Activated T-helper 1 cell treated with Interleukin-2 at 50 U/mL for 16 hours (primary cell): ENCODE measurements at places on chromosomes 11 and 22.

DNA sequence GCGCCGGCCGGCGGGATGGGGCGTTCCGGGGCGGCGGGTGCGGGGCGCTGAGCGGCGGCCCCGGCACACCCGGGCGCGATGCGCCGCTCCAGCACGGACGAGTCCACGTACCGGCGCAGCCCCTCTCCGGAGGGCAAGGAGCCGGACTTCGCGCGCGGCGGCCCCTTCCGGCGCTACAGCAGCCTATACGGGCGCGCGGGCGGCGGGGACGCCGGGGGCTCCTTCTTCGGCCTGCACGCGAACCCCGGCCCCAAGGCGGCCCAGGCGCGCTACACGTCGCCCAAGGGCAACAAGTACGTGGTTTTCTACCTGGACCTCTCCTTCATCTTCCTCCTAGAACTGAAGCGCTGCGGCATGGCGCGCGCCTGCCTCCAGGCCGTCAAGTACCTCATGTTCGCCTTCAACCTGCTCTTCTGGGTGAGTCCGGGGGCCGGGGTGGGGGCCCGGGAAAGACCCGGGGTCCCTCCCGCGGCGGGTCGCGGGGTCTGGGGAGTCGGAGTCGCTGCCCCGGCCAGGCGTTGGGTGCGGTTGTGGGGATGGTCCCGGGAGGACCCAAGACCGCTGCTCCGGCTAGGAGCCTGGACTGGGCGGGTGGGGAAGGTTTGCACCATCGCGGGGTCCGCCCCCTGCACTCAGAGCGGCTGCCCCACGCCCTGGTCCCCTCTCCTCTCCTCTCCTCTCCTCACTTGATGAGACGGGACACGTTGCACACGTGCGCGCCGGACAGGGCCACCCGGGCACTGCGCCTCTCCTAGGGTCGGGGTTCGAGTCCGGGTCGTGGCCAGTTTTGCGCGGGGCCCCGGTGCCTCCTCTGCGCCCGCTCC lies 7.5 kb downstream of the TSPAN4 start:
- DNase-seq, result no peak

DNA sequence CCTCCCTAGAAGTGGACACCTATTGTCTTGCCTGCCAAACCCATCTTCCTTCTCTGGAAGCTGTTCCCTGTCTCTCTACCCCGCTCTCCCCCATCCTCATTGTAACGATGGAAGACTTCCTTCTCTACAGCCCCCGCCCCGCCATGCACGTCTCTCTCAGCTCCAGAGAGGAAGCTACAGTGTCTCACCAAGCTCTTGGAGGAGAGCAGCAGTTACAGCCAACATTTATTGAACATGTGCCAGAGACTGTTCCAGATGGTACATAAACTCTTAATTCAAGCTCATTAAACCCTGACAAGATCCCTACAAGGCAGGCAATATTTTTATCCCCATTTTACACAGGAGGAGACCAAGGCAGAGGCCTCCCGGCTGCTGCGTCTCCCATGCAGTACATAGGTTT lies 15.1 kb downstream of the MCHR1 start:
- no peak for DNase-seq

- DNase-seq, result no peak
Observed at GRCh38 chr11:57426439-57426928, 437 bp downstream of the SLC43A3 start.

- DNase-seq, result no peak
Observed at GRCh38 chr11:104024572-104024971, 11.9 kb upstream of the DDI1 start.

DNA sequence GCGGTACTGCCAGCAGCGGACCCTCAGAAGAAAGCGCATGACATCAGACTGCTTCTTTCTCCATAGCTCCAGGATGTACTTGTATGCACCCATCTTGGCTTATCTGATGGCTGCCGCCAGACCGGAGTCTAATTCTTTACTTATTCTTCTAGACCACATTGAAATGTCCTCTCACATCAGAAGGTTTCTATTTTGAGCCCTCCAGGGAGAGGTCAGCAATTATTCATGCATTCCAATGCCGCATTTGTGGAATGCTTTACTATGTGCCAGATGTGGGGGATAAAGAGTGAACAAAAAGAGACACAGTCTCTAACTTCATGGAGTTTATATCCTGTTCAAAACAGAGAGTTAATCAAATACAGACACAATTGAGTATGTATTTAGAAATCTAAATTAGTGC lies 230.1 kb downstream of the MIAT start:
- DNase-seq, result no peak

GRCh38 chr11:17563961-17564686 lies 17.1 kb downstream of the OTOG start:
- DNase-seq, result no peak

DNA sequence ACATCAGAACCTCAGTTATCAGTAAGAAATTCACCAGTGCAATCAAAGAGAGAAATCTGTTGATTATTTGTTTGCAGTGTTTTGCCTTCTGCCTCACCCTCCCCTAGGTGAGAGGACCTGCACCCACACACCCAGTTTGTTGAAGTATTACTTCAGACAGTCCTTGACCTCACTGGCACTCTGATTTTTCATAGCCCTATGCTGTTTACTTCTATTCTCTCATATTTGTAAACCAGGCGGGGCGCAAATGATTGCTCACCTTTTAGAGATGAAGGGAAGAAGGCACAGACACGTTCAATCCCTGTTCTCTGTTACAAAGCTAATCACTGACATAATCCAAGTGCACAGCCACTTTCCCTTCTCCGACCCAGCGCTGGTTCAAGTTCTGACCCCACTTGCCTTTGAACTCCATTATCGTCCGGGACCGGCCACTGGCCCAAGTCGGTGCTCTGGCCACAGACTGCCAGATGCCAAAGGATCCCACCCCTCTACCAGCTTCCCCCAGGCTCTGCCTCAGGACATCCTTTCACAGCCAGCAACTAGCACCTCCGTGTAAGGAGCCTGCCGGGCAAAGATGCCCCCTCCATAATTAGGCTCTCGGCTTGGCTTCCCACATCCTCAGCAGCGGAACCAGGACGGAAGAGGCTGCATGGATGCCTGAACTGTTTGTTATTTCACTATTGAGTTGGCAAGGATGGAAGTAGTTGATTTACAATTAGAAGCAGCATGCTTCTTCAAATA lies 1.7 kb downstream of the ETS1 start:
- no peak for DNase-seq

DNA sequence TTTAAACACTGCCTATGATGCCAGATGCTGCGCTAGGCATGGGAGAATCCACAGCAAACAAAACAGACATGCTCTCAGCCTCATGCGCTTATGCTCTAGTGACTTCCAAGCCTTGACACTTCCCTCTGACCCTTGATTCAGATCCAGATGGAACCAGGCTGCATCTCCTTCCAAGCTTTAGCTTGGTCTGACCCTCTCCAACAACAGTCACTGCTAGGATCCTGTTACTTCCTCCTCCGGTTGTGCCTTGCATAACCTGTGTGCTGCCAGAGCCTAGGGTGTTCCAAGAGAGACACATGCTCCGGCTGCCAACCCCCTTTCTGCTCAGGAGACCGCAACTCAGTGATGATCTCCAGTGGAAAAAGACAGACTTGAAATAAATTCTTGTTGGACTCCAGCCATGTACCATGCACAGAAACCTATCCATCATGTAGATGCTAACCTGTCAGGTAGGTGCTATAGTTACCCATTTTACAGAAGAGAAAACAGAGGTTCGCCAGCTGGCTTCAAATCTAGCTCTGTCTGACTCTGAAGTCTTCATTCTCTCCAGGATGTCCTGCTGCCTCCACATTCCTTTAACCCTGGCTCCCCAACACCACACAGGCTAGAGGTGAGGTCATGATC lies 136.3 kb upstream of the TEAD1 start:
- no peak for DNase-seq

DNA sequence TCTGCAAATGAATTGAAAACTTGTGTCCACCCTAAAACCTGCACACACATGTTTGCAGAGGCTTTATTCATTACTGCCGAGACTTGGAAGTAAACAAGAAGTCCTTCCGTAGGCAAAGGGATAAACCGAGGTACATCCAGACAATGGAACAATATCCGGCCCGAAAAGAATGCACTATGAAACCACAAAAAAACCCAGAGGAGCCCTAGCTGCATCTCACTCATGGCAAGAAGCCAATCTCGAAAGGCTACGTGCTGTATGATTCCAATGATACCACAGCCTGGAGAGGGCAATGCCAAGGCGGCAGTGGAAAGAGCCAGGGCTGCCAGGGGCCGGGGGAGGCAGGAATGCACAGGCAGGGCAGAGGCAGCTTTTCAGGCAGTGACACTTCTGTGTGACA lies 3.2 kb upstream of the MRPL23 start:
- DNase-seq, result no peak

DNA sequence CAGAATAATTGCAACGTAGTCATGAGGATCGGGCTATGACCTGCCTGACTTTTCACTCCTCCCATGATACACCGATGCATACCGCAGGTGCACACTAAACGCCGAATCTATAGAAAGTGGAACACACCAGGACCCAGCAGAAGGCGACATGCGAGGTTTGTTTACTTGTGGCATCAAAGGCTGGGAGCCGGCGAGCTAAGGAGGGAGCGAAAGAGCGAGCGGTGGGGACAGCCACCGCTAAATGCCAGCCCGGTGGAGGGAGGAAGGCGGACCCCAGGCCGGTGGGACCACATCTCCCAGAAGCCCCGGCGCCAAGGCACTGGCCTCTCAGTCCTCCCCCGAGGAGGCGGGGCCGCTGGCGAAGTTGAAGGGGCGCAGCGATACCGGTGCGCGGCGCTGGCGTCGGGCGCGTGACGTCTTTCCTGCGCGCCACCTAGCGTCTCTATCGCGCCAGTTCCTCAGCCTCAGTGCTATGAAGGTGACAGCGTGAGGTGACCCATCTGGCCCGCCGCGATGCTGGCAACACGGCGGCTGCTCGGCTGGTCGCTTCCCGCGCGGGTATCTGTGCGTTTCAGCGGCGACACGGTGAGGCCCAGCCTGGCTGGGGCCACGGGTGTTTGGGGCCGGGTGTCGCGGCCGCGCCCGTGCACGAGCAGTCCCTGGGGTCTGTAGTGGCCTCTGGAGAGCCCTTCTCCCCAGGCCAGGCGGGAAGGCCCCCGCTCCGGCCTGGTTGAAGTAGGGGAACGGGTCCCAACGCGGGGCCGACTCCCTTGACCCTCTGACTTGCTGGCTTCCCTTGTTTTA lies at the start of gene NDUFV1:
TSS of gene NDUFV1 (plus strand) at position 445 of the 804 bp plus-strand sequence. CDS start at position 514, 69 bp downstream.
- DNase-seq, result peak; percentile 92

DNA sequence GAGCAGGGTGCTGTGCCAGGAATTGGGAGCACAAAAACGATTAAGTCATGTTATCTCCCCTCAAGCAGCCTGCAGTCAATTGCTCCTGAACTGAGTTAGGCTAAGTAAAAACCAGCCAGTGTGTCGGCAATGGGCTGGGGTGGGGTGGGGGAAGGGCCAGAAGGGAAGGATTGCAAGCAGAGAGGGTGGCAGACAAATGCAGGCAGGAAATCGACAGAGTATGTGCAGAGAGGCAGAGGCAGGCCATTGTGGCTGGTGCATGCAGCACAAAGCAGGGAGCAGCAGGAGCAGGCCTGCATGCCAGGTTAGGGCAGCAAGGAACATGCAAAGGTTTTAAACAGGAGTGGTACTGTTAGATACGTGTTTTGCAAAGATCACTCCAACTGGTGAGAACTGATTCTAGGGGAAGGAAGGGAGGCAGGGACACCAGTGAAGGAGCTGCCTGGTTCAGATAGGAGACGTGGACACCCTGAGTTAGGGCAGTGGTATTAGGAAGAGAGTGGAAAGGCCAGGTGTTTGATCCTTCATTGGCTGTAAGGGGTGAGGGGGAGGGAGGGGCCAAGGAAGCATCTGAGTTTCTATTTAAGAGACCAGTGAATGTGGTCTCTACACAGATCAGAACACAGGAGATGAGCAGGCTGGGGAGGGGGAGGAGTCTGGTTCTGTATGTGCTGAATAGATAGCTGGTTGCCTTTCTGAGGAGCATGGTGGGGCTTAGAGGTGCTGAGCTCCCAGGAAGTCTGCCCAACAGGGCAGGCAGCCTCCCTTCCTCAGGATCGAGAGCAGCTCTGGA lies 70.8 kb upstream of the PHOX2A start:
- DNase-seq, result no peak

GRCh38 chr11:60371386-60371785 lies 6.9 kb upstream of the MS4A7 start:
- DNase-seq, result no peak

GRCh38 chr11:106457727-106458126 lies 380.3 kb downstream of the AASDHPPT start:
- DNase-seq, result no peak

GRCh38 chr11:121933694-121934093 lies 182.3 kb downstream of the BLID start:
- no peak for DNase-seq

DNA sequence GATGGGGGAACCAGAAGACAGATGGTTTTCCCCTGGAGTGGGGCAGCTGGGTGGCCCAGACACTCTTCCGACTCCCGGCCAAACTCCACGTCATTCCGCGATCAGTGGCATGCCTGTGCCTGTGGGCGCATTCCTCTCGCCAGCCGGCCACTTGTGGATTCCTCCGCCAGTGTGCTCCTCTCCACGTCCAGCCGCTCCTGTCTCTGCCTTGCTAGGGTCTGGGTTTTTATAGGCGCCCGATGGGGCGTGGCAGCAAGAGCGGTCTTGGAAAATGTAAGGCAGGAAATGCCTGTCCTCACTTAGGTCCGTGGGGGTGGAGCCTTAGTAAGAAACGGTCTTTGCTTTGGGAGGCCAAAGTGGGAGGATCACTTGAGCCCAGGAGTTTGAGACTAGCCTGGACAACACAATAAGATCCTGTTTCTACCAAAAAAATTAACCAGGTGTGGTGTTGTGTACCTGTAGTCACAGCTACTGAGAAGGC lies 81.6 kb upstream of the SEPTIN5 start:
- DNase-seq, result no peak

DNA sequence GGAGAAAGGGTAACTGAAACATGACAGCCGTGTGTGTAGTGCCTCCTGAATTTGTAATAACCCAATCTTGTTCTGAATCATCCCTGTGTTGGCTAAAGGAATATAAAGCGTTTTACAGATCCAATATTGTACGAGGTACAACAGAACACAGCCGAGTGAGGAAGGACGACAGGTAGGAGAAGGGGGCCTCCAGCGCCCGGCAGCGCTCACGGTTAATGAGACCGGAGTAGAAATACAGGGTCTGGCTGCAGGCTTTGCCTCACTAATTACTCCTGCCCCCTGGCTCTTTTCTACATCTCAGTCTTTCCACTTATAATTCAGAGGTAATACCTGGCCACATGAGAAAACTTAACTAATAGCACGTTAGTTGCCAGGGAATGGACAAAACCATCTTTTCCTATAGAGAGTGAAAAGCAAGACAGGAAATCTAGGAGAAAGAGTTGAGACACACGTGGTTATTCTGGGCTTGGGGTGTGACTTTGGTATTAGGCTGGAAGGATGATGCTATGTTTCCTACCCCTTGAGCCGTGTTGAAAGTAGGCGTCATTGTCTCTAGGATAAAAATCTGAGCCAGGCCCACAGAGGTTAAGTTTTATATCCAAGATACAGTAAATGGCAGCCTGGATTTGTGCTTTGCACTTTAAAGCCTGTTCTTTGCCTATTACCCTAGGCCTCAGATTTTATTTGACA lies 54.1 kb downstream of the GRIK4 start:
- no peak for DNase-seq
